Activated CD8-positive, alpha-beta T cell treated with anti-CD3 and anti-CD28 coated beads for 36 hours (primary cell): ENCODE measurements at places on chromosomes 7 and 10. TPM values are rescaled to one million over a fixed set of nuclear protein-coding genes. Genes with fewer than 3 reads are reported as not detected.

GRM3 gene
- total RNA-seq, result not detected

PROSER2 gene
- 1.1 TPM for total RNA-seq

HIP1 gene
- total RNA-seq, result 5.2 TPM

FGF8 gene
- total RNA-seq, result 0.38 TPM

RBAK gene
- 15.4 TPM for total RNA-seq

DHX32 gene
- total RNA-seq, result 26.6 TPM

ADAM22 gene
- 3.0 TPM for total RNA-seq

C10orf105 gene
- 0.16 TPM for total RNA-seq

ZNF282 gene
- total RNA-seq, result 29.7 TPM

SRRT gene
- 211 TPM for total RNA-seq

MYL10 gene
- not detected for total RNA-seq

WBP1L gene
- total RNA-seq, result 11.4 TPM

DNA sequence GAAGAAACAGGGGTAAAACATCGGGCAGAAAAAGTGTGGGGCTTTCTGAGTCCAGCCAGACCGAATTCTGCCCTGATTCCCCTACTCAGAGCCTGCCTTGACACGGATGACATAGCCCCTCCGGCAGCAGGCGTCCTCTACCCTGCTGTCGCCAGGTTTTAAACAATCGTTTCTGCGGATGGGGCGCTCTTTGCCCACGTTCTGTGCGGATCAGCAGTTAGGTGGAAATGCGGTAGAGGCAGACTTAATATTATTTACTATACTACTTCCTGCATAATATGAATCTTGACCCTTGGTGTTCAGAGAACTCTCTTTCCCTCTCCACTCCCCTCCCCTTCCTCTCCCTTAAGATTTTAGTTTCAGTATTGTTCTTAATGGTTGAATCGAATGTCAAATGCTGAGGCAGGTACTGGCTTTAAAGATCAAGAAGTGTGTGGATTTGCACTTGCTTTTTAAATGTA is 2.4 kb downstream of the GATA3 start:
- H3K4me3 ChIP-seq, result peak overlapping the region; percentile 89
- peaks cover 56% of the 10 kb centered on the region for H3K4me1 ChIP-seq
- peak overlapping the region; percentile 98 for H3K27ac ChIP-seq
- DNase-seq, result peak; percentile 84

DNA sequence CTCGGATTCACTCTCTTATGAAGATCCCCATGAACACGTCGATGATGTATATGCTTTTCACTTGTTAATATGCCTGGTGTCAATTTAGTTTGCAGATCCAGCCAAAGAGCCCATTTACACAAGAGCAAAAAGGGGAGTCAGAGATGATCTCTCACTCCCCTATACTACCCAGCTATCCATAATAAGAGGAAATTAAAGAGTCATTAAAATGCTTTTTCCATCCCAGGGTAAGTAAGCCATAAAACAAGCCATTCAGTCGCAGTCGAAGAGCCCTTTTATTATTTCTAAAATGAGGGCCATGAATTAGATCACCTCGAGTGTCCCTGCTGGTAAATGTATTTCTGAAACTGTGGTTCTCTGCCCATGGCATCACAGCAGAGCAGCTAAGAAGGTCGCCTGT is 41.2 kb downstream of the CHCHD3 start:
- H3K4me3 ChIP-seq, result no peak overlapping the region
- DNase-seq, result no peak
- peaks cover 14% of the 10 kb centered on the region for H3K36me3 ChIP-seq
- no peaks in the 10 kb centered on the region for H3K27me3 ChIP-seq
- no peak overlapping the region for H3K27ac ChIP-seq

DNA sequence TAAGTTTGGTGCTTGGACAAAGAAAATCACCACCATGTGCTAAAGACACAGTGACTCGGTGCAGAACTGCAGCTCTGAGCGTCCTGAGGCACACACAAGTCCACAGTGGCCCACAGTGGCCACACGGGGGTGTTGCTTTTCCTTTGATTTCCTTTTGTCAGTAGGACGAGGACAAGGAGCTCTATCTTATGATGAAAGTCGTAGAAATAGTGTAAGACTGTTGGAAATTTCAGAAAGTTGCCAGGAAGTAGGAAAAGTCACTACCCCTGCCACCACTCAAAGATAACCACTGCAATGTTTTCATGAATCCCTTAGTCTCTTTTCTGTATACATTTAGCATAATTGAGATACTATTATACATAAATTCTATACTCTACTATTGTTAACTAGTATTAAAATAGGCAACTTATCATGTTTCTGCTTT is 146.0 kb downstream of the TNS3 start:
- no peak overlapping the region for H3K27ac ChIP-seq
- H3K27me3 ChIP-seq, result no peaks in the 10 kb centered on the region
- no peaks in the 10 kb centered on the region for H3K36me3 ChIP-seq
- H3K4me3 ChIP-seq, result no peak overlapping the region
- peak; percentile 16 for DNase-seq

DNA sequence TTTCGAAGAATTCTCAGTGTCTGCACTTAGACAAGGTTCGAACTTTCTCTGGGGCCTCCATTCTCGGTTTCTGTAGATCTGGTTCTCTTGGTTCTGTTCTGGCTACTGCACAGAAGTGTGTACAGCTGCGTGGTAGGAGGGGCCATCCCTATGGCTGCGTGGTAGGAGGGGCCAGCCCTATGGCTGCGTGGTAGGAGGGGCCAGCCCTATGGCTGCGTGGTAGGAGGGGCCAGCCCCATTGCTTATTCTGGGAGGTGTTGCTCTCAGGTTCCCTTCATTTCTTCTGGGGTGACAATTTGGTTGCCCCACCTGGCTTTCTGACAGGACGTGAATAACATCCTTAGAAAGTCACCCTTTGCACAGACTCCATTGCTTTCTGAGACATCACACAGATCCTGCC is 65.2 kb upstream of the CHST15 start:
- H3K27ac ChIP-seq, result no peak overlapping the region
- DNase-seq, result no peak
- no peaks in the 10 kb centered on the region for H3K4me1 ChIP-seq
- H3K4me3 ChIP-seq, result no peak overlapping the region
- peaks cover 9% of the 10 kb centered on the region for H3K27me3 ChIP-seq

GRCh38 chr7:29302666-29303395 is 108.3 kb downstream of the CHN2 start:
- DNase-seq, result no peak
- no peaks in the 10 kb centered on the region for H3K27me3 ChIP-seq
- H3K36me3 ChIP-seq, result no peaks in the 10 kb centered on the region
- H3K4me3 ChIP-seq, result no peak overlapping the region
- H3K4me1 ChIP-seq, result no peaks in the 10 kb centered on the region
- H3K27ac ChIP-seq, result no peak overlapping the region

DNA sequence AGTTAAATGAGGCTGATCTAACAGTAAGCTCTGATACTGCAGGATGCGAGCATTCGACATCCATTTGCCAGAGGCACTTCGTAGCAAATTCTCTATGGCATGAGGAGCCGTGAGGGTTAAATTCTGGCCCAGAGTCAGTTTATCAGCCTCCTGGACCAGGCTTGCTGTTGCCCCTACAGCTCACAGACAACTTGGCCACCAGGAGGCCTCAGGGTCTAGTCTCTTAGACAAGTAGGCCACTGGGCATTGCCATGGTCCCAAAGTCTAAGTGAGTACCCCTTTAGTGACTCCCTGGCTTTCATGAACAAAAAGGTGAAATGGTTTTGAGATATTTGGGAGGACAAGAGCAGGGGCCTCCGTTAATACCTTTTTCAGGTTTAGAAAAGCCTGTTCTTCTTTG is 178.0 kb upstream of the MBL2 start:
- H3K36me3 ChIP-seq, result no peaks in the 10 kb centered on the region
- no peaks in the 10 kb centered on the region for H3K27me3 ChIP-seq
- H3K4me1 ChIP-seq, result no peaks in the 10 kb centered on the region
- no peak overlapping the region for H3K27ac ChIP-seq
- DNase-seq, result no peak

DNA sequence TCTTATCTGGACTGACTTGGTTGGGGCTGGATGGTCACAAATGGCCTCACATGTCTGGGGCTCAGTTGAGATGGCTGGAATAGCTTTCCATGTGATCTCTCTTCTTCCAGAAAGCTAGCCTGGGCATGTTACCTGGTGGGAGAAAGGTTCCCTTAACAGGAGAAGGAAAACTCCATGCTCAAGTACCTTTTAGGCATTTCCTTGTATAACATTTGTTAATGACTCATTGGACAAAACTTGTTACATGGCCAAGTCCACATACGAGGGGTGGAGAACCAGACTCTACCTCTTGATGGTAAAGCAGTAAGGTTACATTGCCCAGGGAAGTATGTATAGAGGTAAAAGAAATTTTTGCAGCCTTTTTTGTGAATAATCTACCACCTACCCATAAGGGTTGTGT is 826.4 kb downstream of the LRMDA start:
- no peaks in the 10 kb centered on the region for H3K27me3 ChIP-seq
- no peak for DNase-seq
- no peak overlapping the region for H3K27ac ChIP-seq
- no peak overlapping the region for H3K4me3 ChIP-seq
- H3K36me3 ChIP-seq, result no peaks in the 10 kb centered on the region
- no peaks in the 10 kb centered on the region for H3K4me1 ChIP-seq

DNA sequence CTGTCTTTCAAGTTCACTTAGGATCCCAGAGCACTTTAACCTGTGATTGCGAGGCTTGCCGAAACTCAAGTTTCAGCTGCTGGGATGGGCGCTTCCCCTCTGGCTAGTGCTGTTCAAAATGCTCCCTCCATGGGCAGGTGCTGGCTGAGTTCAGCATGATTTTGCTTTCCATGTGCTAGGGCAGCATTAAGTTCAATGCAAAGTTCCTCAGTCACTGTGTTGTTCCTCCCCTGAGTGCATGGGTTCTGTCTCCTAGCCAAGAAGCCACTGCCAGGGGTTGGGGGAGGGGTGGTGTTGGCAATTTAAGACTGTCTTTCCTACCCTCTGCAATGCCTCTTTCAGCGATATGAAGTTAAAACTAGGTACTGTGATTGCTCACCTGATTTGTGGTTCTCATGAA is 56.5 kb upstream of the HELLS start:
- H3K36me3 ChIP-seq, result no peaks in the 10 kb centered on the region
- H3K4me3 ChIP-seq, result no peak overlapping the region
- DNase-seq, result no peak
- peaks cover 9% of the 10 kb centered on the region for H3K27me3 ChIP-seq
- no peak overlapping the region for H3K27ac ChIP-seq

- peaks cover 10% of the 10 kb centered on the region for H3K27me3 ChIP-seq
- no peaks in the 10 kb centered on the region for H3K4me1 ChIP-seq
- no peak overlapping the region for H3K4me3 ChIP-seq
- no peaks in the 10 kb centered on the region for H3K36me3 ChIP-seq
- H3K27ac ChIP-seq, result no peak overlapping the region
These were observed 10.1 kb downstream of the ITGB8 start for GRCh38 chr7:20340839-20341238.

- H3K36me3 ChIP-seq, result peaks cover 16% of the 10 kb centered on the region
- peaks cover 51% of the 10 kb centered on the region for H3K4me1 ChIP-seq
- no peaks in the 10 kb centered on the region for H3K27me3 ChIP-seq
- DNase-seq, result peak; percentile 43
These were observed 72.6 kb downstream of the OSBPL3 start for GRCh38 chr7:24907311-24907886.

DNA sequence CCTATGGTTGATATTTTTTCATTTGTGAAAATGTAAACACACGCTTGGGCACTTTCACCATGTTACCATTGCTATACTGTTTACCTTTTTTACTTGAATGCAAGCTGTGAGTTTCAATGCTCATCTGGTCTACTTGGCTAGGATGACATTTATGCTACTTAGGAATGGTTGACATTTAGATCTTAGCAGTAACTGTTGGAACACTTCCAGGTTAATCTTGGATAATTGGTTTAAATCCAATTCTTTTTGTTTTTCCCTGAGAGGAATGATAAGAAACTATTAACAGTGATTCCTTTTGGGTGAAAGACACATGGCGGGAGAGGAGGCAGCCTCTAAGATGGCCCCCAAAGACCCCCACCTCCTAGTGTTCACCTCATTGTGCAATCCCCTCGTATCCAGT is 51.4 kb upstream of the AMPH start:
- H3K4me3 ChIP-seq, result no peak overlapping the region
- no peaks in the 10 kb centered on the region for H3K4me1 ChIP-seq
- no peak overlapping the region for H3K27ac ChIP-seq
- no peaks in the 10 kb centered on the region for H3K36me3 ChIP-seq
- H3K27me3 ChIP-seq, result peaks cover 1% of the 10 kb centered on the region
